Trophoblast cell (in vitro differentiated cells and primary cell): ENCODE measurements at places on chromosomes 5 and 9.
A peak's percentile ranks its signal among the peaks of the same experiment; 100 is the strongest.

DNA sequence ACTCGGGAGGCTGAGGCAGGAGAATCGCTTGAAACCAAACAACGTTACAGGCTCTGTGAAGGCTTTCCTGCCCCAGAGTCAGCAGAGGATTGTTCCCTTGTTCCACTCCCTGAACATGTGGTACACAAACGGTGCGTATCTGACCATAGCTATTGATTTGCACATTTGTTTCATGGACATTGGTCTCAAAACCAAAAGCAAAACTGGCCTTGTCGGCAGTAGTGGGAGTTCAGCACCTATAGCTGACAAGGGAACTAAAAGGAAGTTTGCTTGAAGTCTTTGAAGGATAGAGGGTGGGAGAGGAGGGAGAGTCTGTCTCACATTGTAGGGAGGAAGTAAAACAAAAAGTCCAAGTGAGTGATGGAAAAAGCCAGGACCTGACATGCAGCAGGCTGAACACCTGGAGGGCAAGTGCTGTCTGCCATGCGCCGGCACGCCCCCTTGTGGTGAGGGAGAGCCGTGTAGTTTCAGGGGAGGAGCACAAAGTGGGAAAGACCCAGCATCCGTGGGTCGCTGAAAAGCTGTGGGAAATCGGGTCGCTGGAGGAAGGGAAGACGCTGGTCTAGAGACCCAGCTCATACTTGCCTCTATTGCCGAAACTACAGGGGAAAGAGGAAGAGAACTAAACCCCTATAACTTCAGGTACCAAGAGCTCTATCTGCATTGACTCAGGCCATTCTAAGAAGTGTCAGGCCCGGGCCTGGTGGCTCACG, 58.0 kb downstream of the RAD23B start:
- H3K4me1 ChIP-seq = peaks cover 11% of the 10 kb centered on the region
- DNase-seq = peak; percentile 91
- no peaks in the 10 kb centered on the region for H3K27me3 ChIP-seq
- peaks cover 27% of the 10 kb centered on the region for H3K36me3 ChIP-seq
- H3K4me3 ChIP-seq = no peak overlapping the region

- no peak overlapping the region for H3K4me3 ChIP-seq
- DNase-seq = no peak
- H3K27me3 ChIP-seq = no peaks in the 10 kb centered on the region
- peaks cover 8% of the 10 kb centered on the region for H3K4me1 ChIP-seq
These were observed 180.9 kb downstream of the CD180 start for GRCh38 chr5:67015541-67016191.

DNA sequence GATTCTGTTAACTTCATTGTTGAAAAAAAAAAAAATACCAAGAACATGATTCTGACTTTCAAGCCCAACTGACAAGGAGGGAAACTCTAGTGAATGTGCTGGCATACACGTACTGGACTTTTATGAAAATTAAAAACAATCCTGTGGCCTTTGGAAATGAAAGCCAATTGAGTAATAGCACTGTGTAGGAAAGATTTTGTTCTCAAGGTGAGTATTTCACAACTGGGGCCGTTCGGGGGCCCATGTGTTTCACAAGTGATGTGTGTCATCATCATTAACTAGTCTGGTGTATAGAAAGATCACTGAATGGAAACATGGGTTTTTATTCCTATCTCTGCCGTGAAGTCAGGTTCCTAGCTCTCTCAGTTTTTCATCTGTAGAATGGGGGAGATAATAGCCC, 605.0 kb upstream of the CLINT1 start:
- no peaks in the 10 kb centered on the region for H3K36me3 ChIP-seq
- H3K27me3 ChIP-seq = no peaks in the 10 kb centered on the region
- H3K4me3 ChIP-seq = no peak overlapping the region
- no peak overlapping the region for H3K27ac ChIP-seq
- no peaks in the 10 kb centered on the region for H3K4me1 ChIP-seq

- no peaks in the 10 kb centered on the region for H3K4me1 ChIP-seq
- DNase-seq = no peak
- H3K4me3 ChIP-seq = no peak overlapping the region
- no peaks in the 10 kb centered on the region for H3K36me3 ChIP-seq
- H3K27me3 ChIP-seq = no peaks in the 10 kb centered on the region
- no peak overlapping the region for H3K27ac ChIP-seq
These were observed 626 bp downstream of the OR13C2 start for GRCh38 chr9:104604801-104605200.

- H3K27ac ChIP-seq = no peak overlapping the region
- no peaks in the 10 kb centered on the region for H3K27me3 ChIP-seq
- no peak for DNase-seq
- H3K36me3 ChIP-seq = no peaks in the 10 kb centered on the region
- no peak overlapping the region for H3K4me3 ChIP-seq
These were observed 16.0 kb upstream of the SMIM32 start for GRCh38 chr5:136208916-136209315.

- no peak overlapping the region for H3K4me3 ChIP-seq
- H3K36me3 ChIP-seq = no peaks in the 10 kb centered on the region
- no peak overlapping the region for H3K27ac ChIP-seq
- H3K27me3 ChIP-seq = no peaks in the 10 kb centered on the region
- H3K4me1 ChIP-seq = no peaks in the 10 kb centered on the region
These were observed 174.7 kb upstream of the PRDM9 start for GRCh38 chr5:23332650-23333251.

DNA sequence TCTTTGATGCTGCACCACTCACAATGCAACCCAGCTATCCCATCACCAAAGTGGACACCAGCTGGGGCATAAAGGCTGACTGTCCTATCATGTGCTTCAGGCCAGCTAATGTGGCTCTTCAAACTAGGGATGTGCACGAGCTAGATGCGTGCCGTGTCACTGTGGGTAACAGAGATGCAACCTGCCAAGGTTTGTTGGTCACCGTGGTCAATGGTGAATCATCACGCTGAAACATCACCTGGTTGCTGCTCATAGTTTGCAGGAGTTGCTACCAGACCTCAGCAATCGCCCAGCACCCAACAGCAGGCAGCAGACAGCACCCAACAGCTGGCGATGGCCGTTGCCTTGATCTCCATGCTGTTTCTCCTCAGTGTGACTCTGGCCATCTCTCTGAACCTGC, 2.1 kb upstream of the PCDHGA1 start:
- H3K27me3 ChIP-seq = no peaks in the 10 kb centered on the region
- no peaks in the 10 kb centered on the region for H3K36me3 ChIP-seq
- no peak overlapping the region for H3K4me3 ChIP-seq
- H3K27ac ChIP-seq = no peak overlapping the region

GRCh38 chr9:134943411-134943810, 25.7 kb upstream of the FCN1 start:
- DNase-seq = no peak
- H3K27me3 ChIP-seq = no peaks in the 10 kb centered on the region
- H3K4me3 ChIP-seq = no peak overlapping the region
- no peak overlapping the region for H3K27ac ChIP-seq
- no peaks in the 10 kb centered on the region for H3K36me3 ChIP-seq
- no peaks in the 10 kb centered on the region for H3K4me1 ChIP-seq

DNA sequence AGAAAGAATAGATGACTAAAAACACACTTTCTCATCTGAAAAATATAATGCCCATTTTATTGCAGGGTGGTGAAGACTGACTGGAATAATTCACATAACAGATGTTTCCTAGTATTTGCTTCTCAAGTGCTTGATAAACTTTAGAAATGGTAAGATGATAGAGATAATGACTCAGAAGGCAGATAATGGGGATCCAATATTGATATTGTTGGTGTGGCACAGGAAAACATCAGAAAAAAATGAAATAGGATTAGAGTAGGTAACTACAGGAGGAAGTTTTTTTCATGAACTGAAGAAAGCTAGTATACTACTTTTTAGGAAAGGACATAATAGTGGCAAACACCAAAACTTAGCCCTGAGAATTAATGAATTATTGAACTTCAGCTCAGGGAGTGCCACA, 20.2 kb upstream of the F2RL2 start:
- no peak overlapping the region for H3K4me3 ChIP-seq
- H3K36me3 ChIP-seq = peaks cover 4% of the 10 kb centered on the region
- no peaks in the 10 kb centered on the region for H3K27me3 ChIP-seq
- no peak overlapping the region for H3K27ac ChIP-seq
- H3K4me1 ChIP-seq = no peaks in the 10 kb centered on the region
- no peak for DNase-seq

- H3K36me3 ChIP-seq = no peaks in the 10 kb centered on the region
- H3K27ac ChIP-seq = no peak overlapping the region
- no peak overlapping the region for H3K4me3 ChIP-seq
- DNase-seq = no peak
- no peaks in the 10 kb centered on the region for H3K4me1 ChIP-seq
- no peaks in the 10 kb centered on the region for H3K27me3 ChIP-seq
These were observed 480.4 kb upstream of the TUSC1 start for GRCh38 chr9:26158631-26159150.

DNA sequence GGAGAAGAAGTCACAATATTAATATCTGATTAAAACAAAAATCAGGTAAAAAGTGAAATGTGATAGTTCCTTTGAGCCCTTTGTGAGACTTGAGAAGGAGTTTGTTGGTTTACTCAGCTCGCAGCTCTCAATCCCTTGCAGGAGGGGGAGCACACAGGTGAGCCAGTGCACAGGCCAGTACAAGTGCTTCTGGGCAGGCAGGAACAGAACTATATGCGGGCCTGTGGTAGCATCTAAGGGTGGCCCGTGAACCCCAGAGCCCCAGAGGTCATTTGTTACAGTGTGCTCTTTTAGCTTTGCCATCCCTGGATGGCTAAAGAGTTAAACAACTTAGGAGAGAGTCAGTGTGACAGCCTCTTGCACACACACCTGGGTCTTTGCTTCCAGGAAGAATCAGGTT, 215.3 kb upstream of the EDIL3 start:
- no peaks in the 10 kb centered on the region for H3K36me3 ChIP-seq
- no peaks in the 10 kb centered on the region for H3K27me3 ChIP-seq
- no peak overlapping the region for H3K4me3 ChIP-seq

GRCh38 chr5:106894964-106895363, 775.8 kb downstream of the EFNA5 start:
- H3K36me3 ChIP-seq = no peaks in the 10 kb centered on the region
- H3K27ac ChIP-seq = no peak overlapping the region
- DNase-seq = no peak
- no peaks in the 10 kb centered on the region for H3K27me3 ChIP-seq
- no peaks in the 10 kb centered on the region for H3K4me1 ChIP-seq

DNA sequence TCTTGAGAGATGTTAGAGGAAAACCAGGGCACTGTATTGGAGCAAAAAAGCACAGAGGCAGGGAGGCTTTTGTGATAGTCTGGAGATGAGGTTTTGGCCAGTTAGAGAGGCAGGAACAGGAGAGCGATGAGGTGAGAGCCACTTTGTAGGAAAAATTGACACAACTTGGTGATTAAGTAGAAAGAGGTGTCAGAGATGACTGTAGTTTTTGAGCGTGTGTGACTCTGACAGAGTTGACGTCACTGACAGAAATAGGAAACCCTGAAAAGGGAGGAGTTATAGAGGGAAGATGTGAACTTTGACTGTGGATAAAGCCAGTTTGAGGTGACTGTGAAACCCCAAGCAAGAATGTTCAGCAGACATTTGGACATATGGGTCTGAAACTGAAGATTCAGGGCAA, 15.7 kb downstream of the NFX1 start:
- H3K4me3 ChIP-seq = no peak overlapping the region
- H3K27ac ChIP-seq = no peak overlapping the region
- no peaks in the 10 kb centered on the region for H3K4me1 ChIP-seq
- peaks cover 55% of the 10 kb centered on the region for H3K36me3 ChIP-seq
